ENCODE measurements at places on chromosomes 16 and 17. TPM values are rescaled to one million over a fixed set of nuclear protein-coding genes. Genes with fewer than 3 reads are reported as not detected.

The KCNH6 gene
- not detected for total RNA-seq

- H3K27ac ChIP-seq, result no peak overlapping the region
- no peak overlapping the region for H3K4me3 ChIP-seq
Measured at GRCh38 chr16:14111713-14112538, 40.8 kb downstream of the MRTFB start.

- no peaks in the 10 kb centered on the region for H3K36me3 ChIP-seq
- H3K27me3 ChIP-seq, result peaks cover 14% of the 10 kb centered on the region
- H3K4me3 ChIP-seq, result no peak overlapping the region
Measured at GRCh38 chr17:36736201-36737156, 135.1 kb downstream of the MRM1 start.

DNA sequence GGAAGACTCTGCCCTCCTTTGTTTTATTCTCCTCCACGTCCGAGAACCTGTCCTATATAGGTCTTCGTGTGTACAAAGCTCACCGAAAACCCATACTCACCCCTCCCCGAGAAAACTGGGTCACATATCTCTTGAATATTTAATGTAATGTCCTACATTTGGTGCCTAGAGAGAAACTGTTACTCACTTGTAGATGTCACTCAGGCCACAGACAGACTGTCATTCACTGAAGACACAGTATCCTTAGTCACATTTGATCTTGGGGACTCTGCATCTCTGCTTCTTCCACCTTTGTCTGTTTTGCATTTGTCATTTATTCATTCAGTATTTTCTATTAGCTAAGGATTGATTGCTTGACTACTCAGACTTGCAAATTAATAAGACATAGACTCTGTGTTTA lies 131.8 kb upstream of the TBX2 start:
- peaks cover 4% of the 10 kb centered on the region for H3K4me1 ChIP-seq
- H3K36me3 ChIP-seq, result no peaks in the 10 kb centered on the region
- H3K4me3 ChIP-seq, result no peak overlapping the region
- no peak for DNase-seq
- H3K27me3 ChIP-seq, result peaks cover 2% of the 10 kb centered on the region
- no peak overlapping the region for H3K27ac ChIP-seq

GRCh38 chr17:42989726-42990652 lies 8.2 kb upstream of the RPL27 start:
- peaks cover 50% of the 10 kb centered on the region for H3K36me3 ChIP-seq
- H3K27ac ChIP-seq, result no peak overlapping the region
- H3K4me1 ChIP-seq, result peaks cover 8% of the 10 kb centered on the region
- no peak for DNase-seq
- no peak overlapping the region for H3K4me3 ChIP-seq

The EVI2A gene
- total RNA-seq, result 47.9 TPM

The IKZF3 gene
- total RNA-seq, result 22.8 TPM

The NPW gene
- total RNA-seq, result 3.6 TPM

GRCh38 chr17:66398617-66399016 lies 96.2 kb downstream of the PRKCA start:
- H3K27me3 ChIP-seq, result no peaks in the 10 kb centered on the region
- peaks cover 86% of the 10 kb centered on the region for H3K4me1 ChIP-seq
- H3K36me3 ChIP-seq, result peaks cover 37% of the 10 kb centered on the region
- H3K27ac ChIP-seq, result peak overlapping the region; percentile 84

GRCh38 chr17:44708401-44709263 lies at the start of gene DBF4B:
Gene DBF4B, plus strand, starts transcription at chr17:44708665. Its CDS starts 156 bp downstream, at chr17:44708821.
- H3K4me1 ChIP-seq, result peaks cover 5% of the 10 kb centered on the region
- H3K27me3 ChIP-seq, result peaks cover 7% of the 10 kb centered on the region
- no peak within 1 kb of the TSS for H3K27ac ChIP-seq
- no peaks in the 10 kb centered on the region for H3K36me3 ChIP-seq
- peak; percentile 81 for DNase-seq

DNA sequence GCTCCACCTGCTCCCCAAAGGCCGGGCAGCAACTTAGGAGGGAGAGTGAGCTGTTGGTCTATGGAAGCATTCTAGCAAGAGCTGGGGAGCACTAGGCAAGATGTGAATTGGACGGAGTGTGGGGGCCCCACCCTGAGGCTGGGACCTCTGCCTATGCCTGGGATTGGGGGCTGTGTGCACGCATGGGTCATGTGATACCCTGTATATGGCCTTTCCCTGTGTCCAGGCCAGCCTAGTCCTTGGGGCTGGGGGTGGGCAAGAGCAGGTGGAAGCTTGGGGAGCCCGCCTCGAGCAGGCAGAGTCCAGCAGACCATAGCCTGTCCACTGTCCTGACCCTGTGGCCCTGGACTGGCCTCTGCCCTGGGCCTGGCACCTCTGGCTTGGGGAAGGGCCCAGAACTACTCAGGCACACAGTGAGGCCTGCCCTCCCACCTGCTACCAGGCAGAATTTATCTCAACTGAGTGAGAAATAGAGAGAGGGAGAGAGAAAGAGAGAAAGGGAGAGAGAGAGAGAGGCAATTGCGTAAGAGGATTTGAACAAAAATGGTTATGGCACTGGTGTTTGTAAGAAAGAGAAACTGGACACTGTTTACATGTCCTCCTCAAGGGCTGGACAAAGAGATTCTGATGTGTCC lies 19.1 kb downstream of the PDP2 start:
- peaks cover 2% of the 10 kb centered on the region for H3K27me3 ChIP-seq
- peaks cover 1% of the 10 kb centered on the region for H3K36me3 ChIP-seq
- no peak overlapping the region for H3K27ac ChIP-seq

DNA sequence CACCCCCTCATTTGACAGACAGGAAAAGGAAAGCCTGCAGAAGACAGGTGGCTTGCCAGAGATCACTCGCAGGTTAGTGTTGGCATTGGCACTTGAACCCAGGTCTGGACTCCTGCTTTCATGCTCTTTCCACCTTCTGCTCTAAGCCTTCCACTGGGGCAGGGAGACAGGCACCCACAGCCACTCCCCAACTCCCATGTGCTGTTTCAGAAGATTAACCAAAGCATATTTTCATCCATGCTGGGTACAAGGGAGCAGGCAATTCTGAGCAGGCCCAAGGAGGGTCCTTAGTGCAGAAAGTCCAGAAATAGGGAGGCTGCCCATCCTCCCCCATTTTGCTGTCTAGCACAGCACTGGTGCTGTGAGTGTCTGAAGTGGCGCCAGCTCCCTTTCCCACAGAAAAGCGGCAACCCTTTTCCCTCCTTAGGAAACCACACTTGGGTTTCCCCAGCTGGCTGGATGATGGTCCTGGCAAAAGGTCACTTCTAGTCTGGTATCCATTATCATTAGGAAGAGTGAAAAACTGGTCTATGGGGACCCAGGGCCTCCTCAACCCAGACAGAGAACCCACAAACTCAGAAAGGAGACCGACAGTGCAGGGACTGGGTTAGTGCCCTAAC lies 2.0 kb upstream of the CAVIN1 start:
- DNase-seq, result no peak
- no peak overlapping the region for H3K4me3 ChIP-seq
- H3K27me3 ChIP-seq, result peaks cover 60% of the 10 kb centered on the region
- peaks cover 3% of the 10 kb centered on the region for H3K36me3 ChIP-seq
- H3K27ac ChIP-seq, result no peak overlapping the region

DNA sequence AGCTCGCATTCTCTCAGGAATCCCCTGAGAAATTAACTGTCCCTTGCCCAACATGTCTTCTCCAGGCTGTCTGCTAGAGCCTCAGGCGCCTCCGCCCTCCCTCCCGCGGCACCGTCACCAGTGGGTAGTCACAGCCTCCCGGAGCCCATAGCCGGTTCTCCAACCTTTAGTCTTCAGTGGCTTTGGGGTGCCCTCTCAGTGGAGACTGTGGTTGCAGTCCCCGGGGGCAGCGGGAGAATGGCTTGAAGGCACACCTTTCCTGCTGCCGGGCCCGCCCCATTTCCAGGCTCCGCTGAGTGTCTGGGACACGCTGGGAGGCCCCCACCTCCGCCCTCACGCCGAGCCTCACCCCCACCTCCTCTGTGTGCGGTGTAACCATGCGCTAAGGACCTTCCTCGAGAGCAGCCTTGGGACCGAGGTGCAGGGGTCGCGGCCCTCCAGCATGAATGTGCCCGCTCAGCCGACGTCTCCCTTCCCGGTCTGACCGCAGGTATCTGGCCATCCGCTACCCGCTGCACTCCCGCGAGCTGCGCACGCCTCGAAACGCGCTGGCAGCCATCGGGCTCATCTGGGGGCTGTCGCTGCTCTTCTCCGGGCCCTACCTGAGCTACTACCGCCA lies 1.7 kb downstream of the GALR2 start:
- no peak for DNase-seq
- peaks cover 3% of the 10 kb centered on the region for H3K36me3 ChIP-seq
- peaks cover 49% of the 10 kb centered on the region for H3K27me3 ChIP-seq
- peak overlapping the region; percentile 75 for H3K4me3 ChIP-seq

DNA sequence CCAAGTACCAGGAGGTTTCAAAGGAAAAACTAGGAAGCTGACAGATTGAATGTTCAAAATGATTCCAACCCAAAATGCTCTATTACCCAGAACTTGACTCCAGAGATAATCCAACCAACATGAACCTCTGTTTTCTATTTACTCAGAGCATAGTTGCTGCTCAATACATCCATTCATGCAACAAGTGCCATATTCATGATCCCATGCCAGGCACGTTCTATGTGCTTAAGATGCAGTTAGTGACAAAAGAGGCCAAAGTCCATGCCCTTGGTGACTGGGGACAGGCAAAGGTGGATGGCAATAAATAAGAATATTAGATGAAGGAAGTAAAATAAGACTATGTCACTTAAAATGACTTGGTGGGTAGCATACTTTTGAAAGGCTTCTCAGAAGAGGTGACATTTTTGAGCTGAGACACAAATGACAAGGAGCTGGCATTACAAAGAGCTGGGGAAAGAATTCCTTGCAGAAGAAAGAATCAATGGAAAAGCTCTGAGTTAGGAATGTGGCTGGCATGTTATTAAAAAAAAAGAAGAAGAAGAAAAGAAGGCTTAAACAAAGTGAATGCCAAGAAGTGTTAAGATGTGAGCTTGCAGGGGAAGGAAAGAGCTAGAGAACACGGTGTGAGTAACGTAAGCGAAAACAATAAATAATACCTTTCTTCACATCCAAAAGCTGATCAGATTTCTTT lies 34.5 kb downstream of the TOX3 start:
- DNase-seq, result no peak
- H3K36me3 ChIP-seq, result no peaks in the 10 kb centered on the region
- no peaks in the 10 kb centered on the region for H3K27me3 ChIP-seq
- H3K4me3 ChIP-seq, result no peak overlapping the region
- H3K27ac ChIP-seq, result no peak overlapping the region

DNA sequence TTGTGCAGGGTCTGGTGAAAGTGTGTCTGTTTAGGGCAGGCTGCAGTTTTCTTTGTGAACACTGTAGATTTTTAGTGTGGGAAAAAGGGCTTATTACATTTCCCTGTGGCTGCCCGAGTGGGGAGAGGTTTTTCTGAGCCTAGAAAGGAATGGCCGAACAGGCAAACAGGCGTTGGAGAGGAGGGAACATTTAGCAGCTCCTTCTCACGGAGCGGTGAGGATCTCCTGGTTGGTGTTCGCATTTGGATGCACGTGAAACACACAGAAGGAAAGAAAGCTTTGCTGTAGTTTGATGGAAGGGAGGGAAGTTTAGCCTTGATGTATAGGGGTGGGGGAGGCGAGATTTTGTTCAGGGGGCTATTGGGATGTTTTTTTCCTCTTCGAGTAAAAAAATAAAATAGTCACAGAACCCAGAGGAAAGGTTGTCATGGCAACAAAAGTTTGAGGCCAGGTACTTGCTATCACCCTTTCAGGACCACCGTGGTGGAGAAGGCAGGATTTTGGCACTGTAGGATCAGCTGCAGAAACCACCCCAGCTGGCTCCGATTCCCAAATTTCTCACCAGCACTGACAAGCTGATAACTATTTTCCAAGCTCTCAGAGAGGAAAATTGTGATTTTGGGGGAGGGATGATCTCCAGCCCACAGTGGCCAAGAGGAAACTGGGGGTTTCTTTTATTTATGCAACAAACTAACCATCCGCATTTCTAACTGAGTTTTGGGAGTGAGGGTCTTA lies 3.5 kb downstream of the GSG1L start:
- no peak for DNase-seq
- H3K4me1 ChIP-seq, result peaks cover 7% of the 10 kb centered on the region
- H3K27ac ChIP-seq, result no peak overlapping the region
- peaks cover 50% of the 10 kb centered on the region for H3K27me3 ChIP-seq
- no peak overlapping the region for H3K4me3 ChIP-seq

DNA sequence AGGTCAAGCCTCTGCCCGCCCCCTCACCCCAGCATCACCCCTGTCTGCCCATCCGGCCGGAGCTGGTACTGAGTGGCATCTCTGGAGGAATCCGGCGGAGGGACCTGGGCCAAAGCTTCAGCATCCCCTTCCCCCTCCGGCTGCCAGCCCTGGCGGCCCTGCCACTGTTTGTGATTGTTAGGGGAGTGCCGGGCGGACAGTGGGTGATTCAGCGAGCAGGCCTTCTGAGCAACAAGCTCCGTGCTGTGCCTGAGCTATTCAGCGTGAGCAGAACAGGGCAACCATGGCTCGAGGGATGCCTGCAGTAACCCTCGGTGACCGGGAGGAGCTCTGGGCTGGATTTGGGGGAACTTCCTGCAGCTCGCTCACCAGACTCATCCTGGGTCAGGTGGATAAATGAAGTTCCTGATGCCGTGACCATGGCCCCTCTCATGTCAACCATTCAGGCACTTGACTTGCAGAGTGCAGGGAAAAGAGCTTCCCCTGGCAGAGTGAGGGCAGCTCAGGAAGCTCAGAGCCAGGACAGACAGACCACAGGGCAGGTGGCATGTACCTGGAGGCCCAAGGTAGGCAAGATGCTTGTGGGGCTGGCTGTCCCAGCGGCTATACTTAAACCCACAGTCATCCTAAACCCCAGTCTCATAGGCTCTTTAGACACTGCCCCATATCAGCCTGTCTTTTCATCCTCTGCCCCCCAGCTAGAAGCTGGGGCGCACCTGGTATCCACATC lies 24.3 kb upstream of the MLKL start:
- no peak for DNase-seq
- peaks cover 2% of the 10 kb centered on the region for H3K36me3 ChIP-seq
- no peaks in the 10 kb centered on the region for H3K27me3 ChIP-seq

GRCh38 chr17:67427424-67427823 lies 50.3 kb downstream of the PITPNC1 start:
- no peaks in the 10 kb centered on the region for H3K27me3 ChIP-seq
- peaks cover 17% of the 10 kb centered on the region for H3K36me3 ChIP-seq
- H3K4me1 ChIP-seq, result peaks cover 45% of the 10 kb centered on the region

DNA sequence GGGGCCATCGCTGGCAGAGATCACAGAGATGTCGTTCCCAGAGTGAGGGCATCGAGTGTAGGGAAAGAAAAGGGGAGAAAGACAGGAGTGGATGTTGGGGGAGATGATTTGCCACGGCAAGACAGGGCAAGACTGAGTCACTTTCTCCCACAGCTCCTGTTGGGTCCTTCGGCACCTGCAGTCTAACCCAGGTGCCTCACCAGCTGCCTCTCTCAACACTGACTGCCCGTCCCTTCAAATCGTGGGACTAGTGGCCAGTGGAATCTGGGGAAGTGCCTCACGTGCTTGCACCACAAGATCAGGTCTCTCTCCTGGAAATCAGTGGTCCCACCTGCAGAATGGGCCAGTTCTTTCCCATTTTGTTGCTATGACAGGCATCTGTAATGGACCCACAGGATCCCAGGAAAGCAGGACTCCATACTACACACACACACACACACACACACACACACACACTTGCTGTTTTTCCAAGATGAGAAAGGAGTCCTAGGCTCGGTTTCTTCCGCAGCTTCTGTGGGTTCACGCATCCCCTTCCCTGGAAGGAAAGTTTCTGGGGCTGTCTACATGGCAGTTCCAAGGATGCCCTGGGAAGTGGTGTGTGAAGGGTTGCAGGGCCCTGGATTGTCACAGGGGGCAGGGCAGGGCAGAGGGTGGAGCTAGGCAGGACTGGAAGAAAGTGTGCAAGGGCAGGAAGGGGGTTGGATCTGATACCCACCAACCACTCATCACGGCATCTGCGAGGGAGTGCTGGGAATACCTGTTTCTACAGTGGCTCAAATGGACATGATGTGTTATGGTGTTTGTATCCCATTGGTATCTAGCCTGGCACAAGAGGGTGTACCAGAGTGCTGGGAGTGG lies 10.2 kb upstream of the CBX8 start:
- peaks cover 41% of the 10 kb centered on the region for H3K4me1 ChIP-seq
- H3K27me3 ChIP-seq, result peaks cover 67% of the 10 kb centered on the region
- peaks cover 3% of the 10 kb centered on the region for H3K36me3 ChIP-seq
- DNase-seq, result no peak
- H3K4me3 ChIP-seq, result no peak overlapping the region

The DERL2 gene
- total RNA-seq, result 71.7 TPM

Measured in activated T-helper 1 cell treated with anti-CD3 and anti-CD28 coated beads, Interleukin-12 subunit alpha, Interleukin-12 subunit beta, Interleukin-2, Interleukin-4 antibody, amounts not matched to agents 30 ng/mL and 10 ng/mL and 1 ng/mL, durations not matched to agents 14 hours and 24 hours and 36 hours (primary cell).